ENCODE measurements at places on chromosomes 12 and 14.

DNA sequence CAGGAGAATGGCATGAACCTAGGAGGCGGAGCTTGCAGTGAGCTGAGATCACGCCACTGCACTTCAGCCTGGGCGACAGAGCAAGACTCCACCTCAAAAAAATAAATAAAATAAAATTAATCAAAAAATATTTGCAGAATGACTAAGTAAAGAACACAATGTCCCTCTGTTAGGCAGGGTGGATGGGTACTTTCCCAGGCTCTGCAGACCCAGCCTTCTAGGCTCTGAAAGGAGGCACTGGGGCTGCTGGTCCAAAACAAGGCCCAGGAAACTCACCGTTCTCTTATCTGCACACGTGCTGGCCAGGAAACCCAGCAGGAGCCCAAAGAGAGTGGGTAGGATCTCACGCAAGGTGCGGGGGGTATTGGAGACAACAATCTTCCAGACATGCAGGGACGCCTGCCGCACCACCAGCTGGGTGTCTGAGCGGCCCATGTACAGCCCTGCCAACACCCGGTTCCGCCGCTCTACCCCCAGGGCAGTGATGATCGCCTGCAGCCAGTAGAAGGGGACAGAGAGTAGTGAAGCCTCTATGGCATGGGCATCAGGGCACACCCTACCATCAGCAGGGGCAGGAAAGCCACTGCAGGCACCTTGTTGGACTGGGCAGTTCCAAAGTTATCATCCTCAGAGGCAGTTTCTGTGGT is 25.8 kb upstream of the RAB35 start:
- DNase-seq = no peak

- DNase-seq = no peak
Measured at GRCh38 chr12:100295764-100296555, 29.0 kb downstream of the SCYL2 start.

DNA sequence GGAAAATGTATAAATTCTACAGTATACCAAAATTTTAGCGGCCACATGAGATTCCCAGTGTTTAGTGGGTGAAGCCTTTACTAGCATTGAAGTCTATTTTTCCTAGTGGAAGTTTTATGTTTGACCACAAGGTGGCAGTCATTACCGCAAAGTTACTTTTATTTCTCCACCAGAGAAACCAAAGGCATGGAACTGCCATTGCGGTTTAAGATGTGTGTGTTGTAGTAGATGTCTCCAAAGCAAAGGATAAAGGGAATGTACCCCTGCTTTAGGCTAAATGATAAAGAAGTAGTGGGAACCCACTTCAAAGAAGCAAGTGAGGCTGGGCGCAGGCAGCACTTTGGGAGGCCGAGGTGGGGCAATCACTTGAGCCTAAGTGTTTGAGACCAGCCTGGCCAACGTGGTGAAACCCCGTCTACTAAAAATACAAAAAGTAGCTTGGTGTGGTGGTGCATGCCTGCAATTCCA is 140.5 kb downstream of the PRKCH start:
- peak; percentile 50 for DNase-seq

DNA sequence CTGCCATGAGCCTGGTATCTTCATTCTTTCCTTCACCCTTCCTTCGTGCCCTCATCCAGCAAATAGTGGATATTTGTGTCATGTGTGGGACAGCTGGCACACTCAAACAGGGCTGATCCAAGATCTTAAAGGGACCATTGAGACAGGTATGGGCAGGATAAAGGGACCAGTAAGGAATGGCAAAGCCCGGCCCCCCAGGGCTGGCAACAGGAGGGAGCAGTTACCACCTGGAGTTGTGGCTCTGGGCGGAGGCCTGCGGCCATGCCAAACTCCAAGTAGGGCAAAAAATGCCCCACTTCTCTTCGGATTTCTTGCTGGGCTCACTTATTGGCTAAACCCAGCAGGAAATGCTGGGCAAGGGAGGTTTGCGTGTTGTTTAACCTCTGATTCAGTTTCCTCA is 2.1 kb downstream of the OGFOD2 start:
- no peak for DNase-seq

GRCh38 chr14:21902561-21903181 is 229.1 kb upstream of the OR4E1 start:
- no peak for DNase-seq

GRCh38 chr14:37145395-37145794 is 27.0 kb downstream of the SLC25A21 start:
- DNase-seq = no peak

DNA sequence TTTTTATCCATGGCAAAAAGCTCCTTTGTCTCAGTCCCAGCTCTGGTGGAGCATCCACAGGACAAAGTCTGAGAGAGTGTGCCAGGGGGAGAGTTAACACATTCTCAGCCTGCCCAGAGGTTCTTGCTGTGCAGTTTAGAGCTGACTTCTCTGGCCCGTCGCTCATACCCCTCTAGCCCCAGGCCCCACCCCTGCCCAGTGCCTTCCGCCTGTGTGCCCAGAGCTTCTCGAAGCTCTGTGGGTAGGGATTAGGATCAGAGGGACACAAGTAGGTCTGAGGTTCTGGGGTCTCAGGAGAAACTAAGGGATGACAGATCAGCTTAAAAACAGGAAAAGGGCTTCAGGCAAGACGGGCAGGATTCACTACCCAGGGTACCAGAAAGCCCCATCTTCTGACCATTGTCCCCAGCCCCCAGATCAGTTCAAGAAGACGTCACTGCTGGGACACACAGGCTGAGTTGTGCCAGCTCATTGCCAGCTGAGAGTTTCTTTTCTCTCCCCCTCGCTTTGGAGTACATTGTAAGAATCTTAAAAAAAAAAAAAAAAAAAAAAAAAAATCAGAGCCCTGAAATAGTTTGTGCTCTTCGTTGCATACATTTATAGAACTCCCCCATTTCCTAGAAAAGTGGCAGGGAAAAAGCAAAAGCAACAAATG is 127.0 kb downstream of the GCH1 start:
- DNase-seq = no peak
